ENCODE measurements at places on chromosomes 5 and 9. TPM values are rescaled to one million over a fixed set of nuclear protein-coding genes. Genes with fewer than 3 reads are reported as not detected.

The HSD17B3 gene
- total RNA-seq = not detected

The MEIKIN gene
- total RNA-seq = 1.0 TPM

The NME5 gene
- total RNA-seq = not detected

The PLPP7 gene
- total RNA-seq = 0.52 TPM

The PLAC8L1 gene
- total RNA-seq = not detected

The CA9 gene
- total RNA-seq = not detected

The CKS2 gene
- 6.1 TPM for total RNA-seq

The PRR16 gene
- total RNA-seq = 0.63 TPM

The PKD2L2 gene
- total RNA-seq = not detected

The BHMT gene
- not detected for total RNA-seq

The WDR41 gene
- total RNA-seq = 30.0 TPM

The KCNIP1 gene
- not detected for total RNA-seq

The NKD2 gene
- not detected for total RNA-seq

The MARCOL gene
- not detected for total RNA-seq

The SOX30 gene
- total RNA-seq = not detected

The FOXD4L5 gene
- total RNA-seq = under 0.01 TPM

The PCDHB3 gene
- under 0.01 TPM for total RNA-seq

The CACNA1B gene
- total RNA-seq = under 0.01 TPM

The CDH9 gene
- total RNA-seq = 0.10 TPM

The IL7R gene
- total RNA-seq = 360 TPM

The GLRA1 gene
- total RNA-seq = not detected

The TRPM3 gene
- not detected for total RNA-seq

The CCL21 gene
- not detected for total RNA-seq

The SLC1A3 gene
- 3.9 TPM for total RNA-seq

The CDH6 gene
- total RNA-seq = not detected

The PCDHA1 gene
- total RNA-seq = not detected

Data from mononuclear cell (primary cell).